A172 (cell line): ENCODE measurements at places on chromosomes 1 and 21.

GRCh38 chr1:244964112-244964971 lies 100.0 kb upstream of the HNRNPU start:
- peak; percentile 85 for DNase-seq

DNA sequence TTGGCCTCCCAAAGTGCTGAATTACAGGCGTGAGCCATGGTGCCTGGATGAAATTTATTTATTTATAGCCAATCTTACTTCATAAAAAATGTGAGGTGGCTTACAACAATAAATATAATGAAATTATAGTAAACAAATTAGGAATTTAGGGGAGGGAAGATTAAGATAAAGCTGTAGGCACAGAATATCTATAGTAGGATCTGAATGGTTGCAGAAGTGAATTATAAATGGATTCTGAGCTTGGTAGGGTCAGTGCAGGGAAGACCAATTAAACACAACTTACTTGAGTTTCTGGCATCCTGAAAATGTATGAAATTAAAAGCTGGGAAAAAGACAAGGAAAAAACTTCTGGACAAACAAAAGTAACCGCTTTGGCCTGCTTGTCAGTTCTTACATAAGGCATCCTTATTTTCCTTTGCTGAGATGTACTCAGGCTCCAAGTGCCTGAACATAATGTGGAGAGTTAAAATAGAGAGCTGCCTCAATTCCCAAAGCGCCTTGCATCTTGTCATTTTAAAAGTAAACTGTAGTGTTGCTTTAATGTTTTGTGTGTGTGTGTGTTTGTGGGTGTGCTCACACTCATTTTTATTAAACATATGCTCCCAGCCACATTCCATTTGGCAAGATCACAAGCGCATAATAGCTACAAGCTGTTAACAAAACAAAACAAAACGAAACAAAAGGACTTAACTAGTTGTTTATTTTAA lies 247.3 kb downstream of the S1PR1 start:
- no peak for DNase-seq

- no peak for DNase-seq
Measured at GRCh38 chr1:115283249-115283648, 54.8 kb downstream of the NGF start.

- no peak for DNase-seq
Measured at GRCh38 chr1:88221411-88221810, 462.7 kb upstream of the PKN2 start.

- DNase-seq: no peak
Measured at GRCh38 chr21:44755227-44755626, 43.9 kb upstream of the TSPEAR start.

GRCh38 chr1:145886390-145886789 lies 724 bp upstream of the ANKRD35 start:
- DNase-seq: no peak

DNA sequence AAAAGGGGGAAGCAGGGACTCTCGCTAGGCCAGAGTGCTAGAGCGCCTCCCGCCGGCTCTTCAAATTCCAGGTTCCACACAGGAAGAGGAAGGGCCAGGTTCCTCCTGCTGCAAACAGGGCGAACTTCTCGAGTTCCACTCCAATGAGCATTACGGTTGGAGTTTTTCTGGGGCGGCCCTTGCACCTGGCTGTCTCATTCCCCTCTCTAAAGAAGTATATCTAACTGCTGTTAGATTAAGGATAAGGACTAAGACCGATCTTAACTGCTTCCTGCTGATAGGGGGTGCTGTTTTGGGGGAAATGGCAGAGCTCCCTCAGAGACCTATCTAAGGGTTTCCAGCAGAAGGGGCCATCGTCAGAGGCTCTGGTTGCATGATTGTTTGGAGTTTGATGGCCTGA lies 138.0 kb downstream of the RABGAP1L start:
- DNase-seq: no peak

DNA sequence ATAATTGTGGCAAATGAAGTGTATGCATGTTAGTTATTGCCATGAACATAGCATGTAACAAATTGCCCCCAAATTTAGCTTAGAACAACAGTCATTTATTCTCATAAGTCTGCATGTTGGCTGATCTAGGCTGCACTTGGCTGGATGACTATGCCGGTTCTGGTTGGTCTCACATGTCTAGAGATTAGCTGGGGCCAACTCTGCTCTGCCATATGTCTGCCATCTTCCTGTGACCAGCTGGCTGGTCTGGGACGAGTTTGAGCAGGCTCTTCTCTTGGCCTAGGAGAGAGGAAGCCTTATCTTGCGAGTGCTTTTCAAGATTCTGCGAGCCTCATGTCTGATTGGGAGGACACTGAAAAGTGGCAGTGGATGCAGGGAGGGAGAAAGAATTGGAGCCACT lies 198.3 kb upstream of the FAM78B start:
- DNase-seq: no peak

GRCh38 chr1:95028954-95029353 lies 43.8 kb downstream of the ALG14 start:
- DNase-seq: no peak

DNA sequence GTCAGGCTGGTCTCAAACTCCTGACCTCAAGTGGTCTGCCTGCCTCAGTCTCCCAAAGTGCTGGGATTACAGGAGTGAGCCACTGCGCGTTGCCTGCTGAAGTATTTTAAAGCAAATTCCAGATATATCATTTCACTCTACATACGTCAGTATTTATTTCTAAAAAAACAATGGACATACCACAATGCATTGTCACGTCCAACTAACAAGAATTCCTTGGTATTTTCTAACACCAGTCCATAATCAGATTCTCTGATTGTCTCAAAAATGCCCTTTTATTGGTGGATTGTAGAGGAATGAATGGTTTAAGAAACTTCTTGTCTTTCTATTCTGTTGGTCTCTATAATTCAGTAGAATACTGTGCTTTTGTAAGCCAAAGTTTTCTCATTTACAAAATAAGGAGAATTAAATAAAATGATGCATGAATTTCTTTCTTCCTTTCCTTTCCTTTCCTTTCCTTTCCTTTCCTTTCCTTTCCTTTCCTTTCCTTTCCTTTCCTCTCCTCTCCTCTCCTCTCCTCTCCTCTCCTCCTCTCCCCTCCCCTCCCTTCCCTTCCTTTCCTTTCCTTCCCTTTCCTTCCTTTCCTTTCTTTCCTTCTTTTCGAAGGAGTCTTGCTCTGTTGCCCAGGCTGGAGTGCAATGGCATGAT lies 55.8 kb downstream of the VPS13D start:
- no peak for DNase-seq

GRCh38 chr21:43571976-43572375 lies 87.3 kb downstream of the HSF2BP start:
- DNase-seq: no peak

- DNase-seq: peak; percentile 68
Measured at GRCh38 chr1:6386371-6386949, 7.1 kb downstream of the ACOT7 start.

DNA sequence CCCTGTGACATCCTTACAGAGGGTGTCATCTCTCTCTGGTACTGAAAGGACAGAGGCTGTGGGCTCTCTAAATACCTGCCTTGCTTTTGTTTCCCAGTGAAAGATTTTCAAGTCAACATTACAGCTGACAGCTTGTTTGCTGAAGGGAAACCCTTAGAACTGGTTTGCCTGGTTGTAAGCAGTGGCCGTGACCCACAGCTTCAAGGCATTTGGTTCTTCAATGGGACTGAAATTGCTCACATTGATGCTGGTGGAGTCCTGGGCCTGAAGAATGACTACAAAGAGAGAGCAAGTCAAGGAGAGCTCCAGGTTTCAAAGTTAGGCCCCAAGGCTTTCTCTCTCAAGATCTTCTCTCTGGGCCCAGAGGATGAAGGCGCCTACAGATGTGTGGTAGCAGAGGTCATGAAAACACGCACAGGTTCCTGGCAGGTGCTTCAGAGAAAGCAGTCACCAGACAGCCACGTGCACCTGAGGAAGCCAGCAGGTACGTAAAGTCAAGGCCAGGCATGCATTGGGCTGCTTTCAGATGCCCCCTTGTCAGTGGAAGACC lies 11.8 kb downstream of the CD101 start:
- no peak for DNase-seq

DNA sequence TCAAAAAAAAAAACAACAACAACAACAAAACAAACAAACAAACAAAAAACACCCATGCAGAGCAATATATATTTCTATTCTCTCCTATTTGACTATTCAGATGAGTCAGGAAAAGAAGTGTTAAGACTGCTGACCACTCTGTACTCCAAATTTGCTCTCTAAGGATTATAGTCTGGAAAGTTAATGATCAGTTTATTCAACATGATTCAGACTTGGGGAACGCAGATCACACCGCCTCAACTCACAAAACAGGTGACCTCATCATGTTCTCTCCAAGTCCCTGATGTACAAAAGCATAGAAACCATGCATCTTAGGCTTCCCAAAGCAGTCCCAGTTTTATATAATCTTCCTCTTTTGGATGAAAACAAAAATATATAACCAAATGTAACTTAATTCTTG lies 51.9 kb upstream of the PRRC2C start:
- peak; percentile 92 for DNase-seq

- peak; percentile 13 for DNase-seq
Measured at GRCh38 chr1:229192031-229192430, 78.9 kb upstream of the RAB4A start.

- DNase-seq: no peak
Measured at GRCh38 chr1:180975551-180975950, 47.1 kb downstream of the STX6 start.

GRCh38 chr1:107767156-107767582 lies 197.8 kb downstream of the VAV3 start:
- DNase-seq: no peak

DNA sequence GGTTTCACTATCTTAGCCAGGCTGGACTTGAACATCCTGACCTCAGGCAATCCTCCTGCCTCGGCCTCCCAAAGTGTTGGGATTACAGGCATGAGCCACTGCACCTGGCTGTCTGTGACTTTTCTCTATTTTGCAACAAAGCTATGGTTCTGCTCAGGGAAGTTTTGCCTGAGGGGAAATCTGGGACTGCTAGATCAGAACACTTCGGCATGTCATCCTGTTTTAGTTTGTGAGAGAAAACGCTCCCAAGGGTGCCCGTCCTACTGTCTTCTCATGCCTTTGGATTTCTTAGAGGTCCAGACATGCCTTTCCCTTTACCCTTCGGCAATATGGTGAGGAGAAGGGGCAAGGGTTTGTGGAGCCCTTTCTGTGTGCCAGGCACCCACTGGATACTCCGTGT lies 5.6 kb upstream of the CORT start:
- DNase-seq: no peak

DNA sequence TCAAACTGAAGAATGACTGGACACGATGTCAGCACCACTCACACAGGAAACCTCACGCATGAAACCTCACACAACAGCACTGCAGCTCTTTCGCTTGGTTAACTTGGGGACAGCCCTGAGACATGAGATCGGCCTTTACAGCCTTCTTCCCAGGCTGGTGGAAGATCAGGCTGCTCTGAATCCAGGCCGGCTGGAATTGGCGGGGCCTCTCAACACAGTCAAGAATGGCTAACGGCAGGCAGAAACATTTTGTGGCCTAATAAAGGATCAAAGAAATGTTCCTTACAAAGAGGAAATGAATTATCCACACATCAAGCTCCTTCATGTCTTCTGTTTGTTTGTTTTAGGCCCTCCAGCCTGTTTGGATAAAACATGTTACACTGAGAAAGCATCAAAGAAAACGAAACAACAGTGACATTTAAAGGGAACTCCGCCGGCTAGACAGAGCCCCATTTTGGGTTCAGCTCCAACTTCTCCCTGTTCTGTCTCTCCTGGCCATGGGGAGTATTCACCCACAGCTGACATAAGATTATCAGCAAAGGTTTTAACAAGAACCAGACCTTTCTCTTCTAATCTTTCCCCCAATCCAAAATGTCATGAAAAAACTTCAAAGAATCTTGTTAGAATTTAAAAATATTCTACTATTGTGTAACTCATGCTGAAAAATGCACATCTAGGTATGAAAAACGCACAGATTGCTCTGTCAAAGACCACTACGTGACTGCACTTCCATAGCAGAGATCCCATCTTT lies 131.2 kb downstream of the SLC45A1 start:
- no peak for DNase-seq

DNA sequence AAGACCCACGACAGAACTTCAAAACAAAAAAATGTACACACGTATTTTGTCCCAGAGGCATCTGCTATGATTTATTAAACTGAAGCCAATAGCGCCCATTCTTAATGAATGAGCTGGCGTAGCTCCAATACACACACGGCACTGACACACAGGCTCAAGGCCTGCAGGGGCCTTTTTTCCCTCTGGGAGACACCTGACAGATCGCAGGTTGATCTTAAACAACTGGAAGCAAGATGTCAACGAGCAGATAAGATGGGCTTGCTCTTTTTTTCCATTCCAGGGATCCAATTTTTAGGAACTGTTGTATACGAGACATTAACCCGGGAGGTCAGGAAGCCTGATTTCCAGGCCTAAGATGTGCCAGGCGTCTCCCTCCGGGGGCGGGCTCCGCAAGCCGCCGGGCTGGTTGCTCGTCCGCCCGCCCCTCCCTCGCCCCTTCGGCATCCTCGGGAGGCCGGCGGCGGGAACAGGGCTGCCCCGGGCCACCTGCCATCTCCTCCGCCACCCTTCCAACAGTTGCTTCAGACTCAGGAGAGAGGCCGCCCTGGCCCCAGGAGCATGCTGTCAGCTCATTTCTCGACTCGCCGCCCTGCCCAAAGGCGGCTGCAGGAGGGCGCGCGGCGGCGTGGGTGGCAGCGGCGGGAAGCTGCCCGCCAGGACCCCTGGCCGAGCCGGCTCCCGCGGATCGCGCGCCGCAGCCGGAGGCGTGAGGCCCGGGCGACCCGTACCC lies 735 bp downstream of the TTC13 start:
- DNase-seq: peak; percentile 29

- DNase-seq: no peak
Measured at GRCh38 chr1:89823679-89824292, 3.0 kb downstream of the LRRC8D start.

GRCh38 chr21:44999428-44999971 lies 59.7 kb downstream of the SLX9 start:
- no peak for DNase-seq

- DNase-seq: no peak
Measured at GRCh38 chr1:42163114-42163513, 1.4 kb downstream of the GUCA2A start.

GRCh38 chr1:226302731-226303130 lies 6.2 kb downstream of the LIN9 start:
- DNase-seq: no peak

GRCh38 chr1:169707912-169708604 lies 3.4 kb downstream of the SELL start:
- DNase-seq: no peak

GRCh38 chr1:246631426-246631825 lies 65.2 kb downstream of the CNST start:
- peak; percentile 59 for DNase-seq

GRCh38 chr1:1119272-1119890 lies 3.5 kb upstream of the C1orf159 start:
- no peak for DNase-seq

DNA sequence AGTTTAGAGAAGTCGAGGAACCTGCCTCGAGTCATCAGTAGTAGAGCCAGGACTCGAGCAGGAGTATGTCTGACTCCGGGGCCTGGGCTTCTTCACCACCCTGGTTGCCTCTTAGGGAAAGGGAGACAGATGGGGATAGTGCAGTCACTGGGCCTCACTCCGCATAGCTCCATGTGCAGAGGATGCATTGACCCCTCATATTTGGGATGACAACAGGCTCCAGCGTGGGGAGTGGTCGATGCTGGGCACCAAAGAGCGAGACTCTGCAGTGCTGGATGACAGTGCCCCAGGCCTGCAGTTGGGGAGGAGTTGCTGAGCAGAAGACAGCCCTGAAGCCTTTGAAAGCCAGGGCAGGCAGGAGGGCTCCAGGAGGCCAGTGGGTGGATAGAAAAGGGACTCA lies 20.8 kb upstream of the TENT5C start:
- DNase-seq: no peak

GRCh38 chr1:8136766-8137165 lies 110.7 kb upstream of the ERRFI1 start:
- DNase-seq: no peak

GRCh38 chr1:183934314-183934713 lies 103.2 kb downstream of the COLGALT2 start:
- no peak for DNase-seq
